ENCODE measurements at places on chromosomes 1 and 21. TPM values are rescaled to one million over a fixed set of nuclear protein-coding genes. Genes with fewer than 3 reads are reported as not detected.

The GJA8 gene
- not detected for total RNA-seq

The TRIM46 gene
- 0.48 TPM for total RNA-seq

DNA sequence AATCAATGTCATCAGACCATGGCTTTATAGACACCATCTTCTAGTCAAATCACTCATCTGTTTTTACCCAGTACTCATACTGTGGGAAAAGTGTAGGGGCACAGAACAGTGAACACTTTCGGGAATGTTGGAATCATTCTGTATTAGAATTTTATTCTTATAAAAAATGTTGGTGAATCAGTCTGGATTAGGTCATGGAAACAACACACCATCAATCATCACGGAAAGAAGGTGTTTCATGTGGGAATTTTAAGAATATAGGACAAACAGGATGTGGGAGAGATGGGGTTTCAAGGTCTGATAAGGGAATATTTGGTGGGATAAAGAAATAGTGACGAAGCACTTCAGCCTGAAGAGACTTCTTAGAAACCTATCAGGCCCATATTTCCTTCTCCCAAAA lies 17.3 kb downstream of the GBP1 start:
- DNase-seq, result no peak

The CR1 gene
- 5.1 TPM for total RNA-seq

DNA sequence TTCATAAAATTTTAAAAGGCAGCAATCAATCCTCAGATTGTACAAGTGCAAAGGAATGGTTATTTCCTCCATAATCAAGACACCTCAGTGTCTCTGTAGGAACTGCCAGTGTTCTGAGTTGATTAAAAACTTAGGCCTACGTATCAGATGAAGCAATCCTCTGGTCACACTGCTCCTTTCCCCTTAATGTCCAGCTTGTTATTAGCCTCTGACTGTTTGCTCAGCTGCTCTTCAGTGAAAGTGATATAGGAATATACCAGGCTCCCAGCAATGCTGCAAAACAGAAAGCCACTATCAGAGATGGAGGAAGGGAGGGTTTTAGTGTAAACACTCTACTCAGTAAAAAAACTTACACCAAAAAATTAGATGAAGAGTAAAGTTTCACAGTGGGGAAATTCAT lies 49.8 kb downstream of the SLC35D1 start:
- no peak for DNase-seq

DNA sequence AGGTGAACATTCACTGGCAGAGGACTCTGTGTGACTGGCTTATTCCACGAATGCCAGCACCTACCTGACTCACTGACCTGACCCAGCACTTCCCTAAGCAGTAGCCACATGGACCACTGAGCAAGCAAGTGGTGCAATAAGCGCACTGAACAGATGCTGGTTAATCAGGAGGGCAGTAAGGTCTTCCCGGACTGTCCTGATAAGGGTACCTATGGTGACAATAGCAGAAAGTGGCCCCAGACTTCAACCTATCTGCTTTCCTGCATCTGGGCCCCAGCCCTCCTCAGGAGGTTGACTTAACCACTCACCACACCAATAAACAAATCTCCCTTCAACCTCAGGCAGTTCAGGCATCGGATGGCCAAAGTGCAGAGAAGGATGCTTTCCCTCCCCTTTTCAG lies 65.7 kb downstream of the SETD4 start:
- DNase-seq, result no peak

- DNase-seq, result no peak
Measured at GRCh38 chr1:147634645-147635044, 35.7 kb downstream of the ACP6 start.

GRCh38 chr1:145845144-145845513 lies 301 bp upstream of the NUDT17 start:
- DNase-seq, result no peak

- no peak for DNase-seq
Measured at GRCh38 chr1:228929476-228930027, 194.3 kb downstream of the RHOU start.

GRCh38 chr1:212974711-212975110 lies 24.4 kb downstream of the VASH2 start:
- no peak for DNase-seq

Data from transverse colon (tissue), 4 donors.